T-helper 17 cell (primary cell): ENCODE measurements at places on chromosomes 1 and 21.

DNA sequence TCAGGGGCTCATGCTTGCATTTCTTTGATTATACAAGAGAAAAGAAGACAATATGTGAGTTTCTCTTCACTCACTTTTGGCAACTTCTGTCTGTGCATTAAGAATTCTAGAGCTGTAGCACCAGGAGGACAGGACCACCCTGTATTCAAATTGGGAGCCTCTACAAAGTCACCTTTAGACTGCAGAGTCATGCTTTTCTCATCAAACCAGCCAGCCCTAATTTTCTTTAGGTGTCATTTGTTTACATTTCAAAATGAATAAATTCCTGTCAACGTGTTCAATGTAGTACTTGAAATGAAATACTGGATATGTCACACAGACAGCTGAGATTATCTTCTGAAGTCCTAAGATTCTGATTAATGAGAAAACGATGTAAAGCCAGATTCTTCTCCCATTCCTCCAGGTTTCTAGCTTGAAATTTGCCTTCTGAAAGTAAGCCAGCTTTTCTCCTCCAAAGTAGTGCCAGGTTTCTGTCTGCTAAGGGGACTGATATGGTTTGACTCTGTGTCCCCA lies 177.2 kb downstream of the GRIK1 start:
- DNase-seq: no peak

GRCh38 chr1:198535631-198536030 lies 4.8 kb downstream of the ATP6V1G3 start:
- DNase-seq: no peak

GRCh38 chr1:54157401-54157800 lies 4.6 kb upstream of the CDCP2 start:
- DNase-seq: no peak

- DNase-seq: no peak
Measured at GRCh38 chr1:109631513-109632505, 12.2 kb downstream of the AMPD2 start.

- DNase-seq: no peak
Measured at GRCh38 chr1:206649261-206649921, 14.1 kb downstream of the DYRK3 start.
